ENCODE measurements at places on chromosomes 7 and 10.

GRCh38 chr7:51227861-51228260 lies 88.7 kb downstream of the COBL start:
- DNase-seq: no peak

GRCh38 chr10:13904064-13904463 lies 317.3 kb downstream of the PRPF18 start:
- no peak for DNase-seq

- no peak for DNase-seq
Observed at GRCh38 chr7:131466735-131467365, 89.6 kb downstream of the PODXL start.

DNA sequence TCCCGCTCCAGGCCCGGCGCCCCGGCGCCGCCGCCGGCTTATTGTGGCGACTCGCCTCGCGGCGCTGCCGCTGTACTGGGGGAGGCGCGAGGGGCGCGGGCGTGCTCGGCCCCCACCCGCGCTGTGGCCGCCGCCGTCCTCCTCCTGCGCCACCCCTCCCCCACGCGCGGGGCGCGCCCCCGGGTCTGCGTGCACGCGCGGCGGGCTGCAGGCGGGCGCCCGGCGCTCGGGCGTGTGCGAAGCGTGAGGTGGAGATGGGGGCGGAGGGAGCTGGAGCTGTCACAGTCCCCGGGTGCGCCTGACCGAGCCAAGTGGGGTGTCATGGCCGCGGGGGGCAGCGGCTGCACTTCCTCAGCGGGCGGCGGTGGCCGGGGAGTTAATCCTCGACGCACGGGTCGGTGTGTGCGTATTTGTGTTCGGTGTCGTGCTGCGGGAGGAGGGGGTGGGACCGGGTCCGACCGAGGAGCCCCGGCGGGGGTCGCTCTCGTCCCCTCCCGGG lies 672 bp downstream of the LCOR start:
- peak; percentile 84 for DNase-seq

- no peak for DNase-seq
Observed at GRCh38 chr7:128829391-128830166, 627 bp upstream of the FLNC start.

DNA sequence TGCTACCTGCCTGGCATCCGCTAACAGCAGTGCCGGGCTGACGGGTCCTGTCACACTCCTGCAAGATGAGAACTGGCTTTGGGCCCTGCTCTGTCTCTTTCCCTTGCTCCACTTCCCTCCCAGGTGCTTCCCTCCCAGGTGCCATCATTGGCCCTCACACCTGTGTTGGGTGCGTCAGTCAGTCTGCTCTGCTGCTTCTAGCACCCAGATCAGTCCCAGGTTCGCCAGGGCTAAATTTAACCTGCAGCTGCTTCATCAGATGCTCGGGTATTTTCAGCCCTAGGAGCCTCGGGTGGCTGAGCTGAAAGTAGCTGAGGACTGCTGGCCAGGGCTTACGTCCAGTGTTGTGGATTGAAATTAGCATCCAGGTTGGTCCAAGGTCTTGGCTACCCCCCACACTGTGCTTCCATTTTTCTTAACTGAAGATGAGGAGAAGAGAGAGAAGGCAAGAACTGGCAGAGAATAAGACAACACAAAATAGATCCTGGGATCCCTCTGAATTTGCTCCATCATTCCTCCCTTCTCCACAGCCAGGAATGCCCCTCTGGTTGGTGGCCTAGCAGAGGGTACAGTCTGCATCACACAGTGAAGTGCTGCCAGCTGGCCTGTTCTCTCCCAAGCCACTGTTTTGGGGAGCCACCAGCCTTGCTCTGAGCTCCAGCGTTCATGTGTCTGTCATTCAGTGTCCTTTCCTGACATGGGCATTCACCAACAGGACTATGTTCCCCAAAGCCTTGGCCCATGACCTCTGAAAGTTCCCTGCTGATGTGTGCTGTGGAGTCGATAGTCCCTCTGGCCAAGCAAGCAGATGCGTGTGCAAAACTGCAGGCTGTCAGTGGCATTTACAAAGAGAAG lies 65.9 kb upstream of the SYPL1 start:
- no peak for DNase-seq

DNA sequence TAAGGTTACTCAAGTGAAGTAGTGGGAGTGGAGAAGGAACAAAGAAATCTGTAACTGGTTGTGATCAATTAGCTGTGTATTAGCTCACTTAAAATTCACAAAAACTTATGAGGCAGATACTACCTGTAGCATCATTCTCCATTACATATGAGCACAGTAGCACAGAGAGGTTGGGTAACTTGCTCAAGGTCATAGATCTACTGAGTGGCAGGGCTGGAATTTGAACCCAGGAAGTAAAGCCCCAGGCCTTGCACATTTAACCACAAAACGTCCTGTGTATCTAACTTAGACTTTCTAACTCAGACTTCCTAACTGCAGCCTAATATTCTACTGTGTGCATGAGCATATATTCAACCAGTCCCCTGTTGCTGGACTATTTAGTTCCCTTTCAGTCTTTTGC lies 5.6 kb upstream of the SLF2 start:
- no peak for DNase-seq

DNA sequence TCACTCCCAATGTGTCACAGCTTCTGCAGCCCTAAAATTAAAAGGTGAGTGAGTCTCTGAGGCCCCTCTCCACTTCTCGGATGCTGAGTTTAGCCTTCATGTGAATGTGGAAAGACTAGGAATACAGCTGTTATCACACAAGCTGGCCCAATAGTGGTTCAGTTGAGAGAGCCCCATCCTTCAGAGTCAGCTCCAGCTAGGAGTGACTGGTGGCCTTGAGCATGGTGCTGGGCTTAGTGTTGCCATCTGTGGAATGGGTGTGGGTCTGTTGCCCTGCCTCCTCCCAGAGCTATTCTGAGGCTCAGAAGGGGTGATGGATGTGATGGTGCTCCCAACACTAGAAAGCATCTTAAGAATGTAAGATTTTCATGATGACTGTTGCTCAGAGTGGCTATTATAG lies 55.8 kb downstream of the FIGNL1 start:
- no peak for DNase-seq

DNA sequence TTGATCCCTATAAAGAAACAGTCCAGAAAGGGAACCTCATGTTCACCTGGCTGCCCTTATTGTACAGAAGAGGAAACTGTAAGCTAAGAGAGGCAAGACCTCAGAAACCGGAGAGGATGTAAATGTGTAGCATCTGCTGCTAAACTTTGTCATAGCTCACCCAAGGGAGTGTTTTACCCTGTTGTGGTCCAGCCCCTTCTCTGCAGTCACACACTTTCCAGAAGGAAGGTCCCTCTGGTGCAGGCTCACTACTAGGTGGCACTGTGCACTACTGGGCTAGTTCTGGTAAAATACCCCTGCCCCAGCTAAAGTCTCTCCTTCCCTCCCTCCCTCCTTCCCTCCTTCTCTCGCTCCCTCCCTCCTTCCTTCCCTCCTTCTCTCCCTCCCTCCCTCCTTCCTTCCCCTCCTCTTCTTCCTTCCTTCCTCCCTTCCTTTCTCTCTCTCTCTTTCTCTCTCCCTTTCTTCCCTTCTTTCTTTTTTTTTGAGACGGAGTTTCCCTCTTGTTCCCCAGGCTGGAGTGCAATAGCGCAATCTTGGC lies 42.5 kb upstream of the LCOR start:
- no peak for DNase-seq

Measured in stimulated activated CD4-positive, alpha-beta T cell treated with anti-CD3 and anti-CD28 coated beads, Interleukin-4, amount 100 ng/mL, for 24 hours (primary cell).